ENCODE measurements at places on chromosomes 4 and X. TPM values are rescaled to one million over a fixed set of nuclear protein-coding genes. Genes with fewer than 3 reads are reported as not detected.

The CETN2 gene
- total RNA-seq, result 32.0 TPM

The STATH gene
- total RNA-seq, result not detected

GRCh38 chr4:75338352-75338880 lies 175.8 kb downstream of the RCHY1 start:
- DNase-seq, result no peak
- H3K36me3 ChIP-seq, result no peaks in the 10 kb centered on the region
- no peak overlapping the region for H3K4me3 ChIP-seq
- H3K4me1 ChIP-seq, result no peaks in the 10 kb centered on the region

- no peak for DNase-seq
- no peaks in the 10 kb centered on the region for H3K36me3 ChIP-seq
- no peak overlapping the region for H3K27ac ChIP-seq
- H3K27me3 ChIP-seq, result no peaks in the 10 kb centered on the region
Observed at GRCh38 chr4:15331930-15332329, 95.9 kb upstream of the C1QTNF7 start.

All from osteocyte (in vitro differentiated cells).